Spinal cord (tissue), 10 donors: ENCODE measurements at places on chromosomes 6 and 20.

DNA sequence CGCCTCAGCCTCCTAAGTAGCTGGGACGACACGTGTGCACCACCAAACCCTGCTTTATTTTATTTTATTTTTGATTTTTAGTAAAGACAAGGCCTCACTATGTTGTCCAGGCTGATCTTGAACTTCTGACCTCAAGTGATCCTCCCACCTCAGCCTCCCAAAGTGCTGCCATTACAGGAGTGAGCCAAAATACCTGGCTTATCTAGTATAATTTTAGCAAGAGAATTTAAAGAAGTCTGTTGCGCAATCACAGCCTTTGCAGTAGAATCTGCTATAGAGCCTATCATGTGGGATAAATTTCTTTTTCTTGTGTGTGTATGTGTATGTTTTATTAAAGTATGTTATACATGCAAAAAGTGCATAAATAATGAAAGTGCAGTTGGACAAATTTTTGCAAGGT lies 92.1 kb upstream of the ANKEF1 start:
- DNase-seq, result no peak

- peak; percentile 51 for DNase-seq
These were observed 7.0 kb upstream of the RWDD1 start for GRCh38 chr6:116564311-116564710.

DNA sequence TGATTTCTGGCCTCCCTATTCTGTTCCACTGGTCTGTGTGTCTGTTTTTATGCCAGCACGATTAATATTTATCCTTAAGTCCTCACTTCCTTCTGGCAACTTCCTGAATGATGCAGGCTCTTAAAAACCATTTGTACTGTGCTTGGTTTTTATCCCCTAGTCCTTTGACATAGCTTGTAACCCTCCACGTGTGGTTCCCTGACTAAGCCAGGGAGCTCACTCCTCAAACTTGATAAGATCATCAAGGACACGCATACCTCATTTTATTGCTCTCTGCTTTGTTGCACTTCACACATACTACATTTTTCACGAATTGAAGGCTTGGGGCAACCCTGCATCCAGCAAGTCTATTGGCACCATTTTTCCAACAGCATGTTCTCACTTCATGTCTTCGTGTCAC lies 166.4 kb upstream of the UST start:
- DNase-seq, result no peak

GRCh38 chr20:49174183-49174582 lies 14.0 kb downstream of the STAU1 start:
- DNase-seq, result no peak

DNA sequence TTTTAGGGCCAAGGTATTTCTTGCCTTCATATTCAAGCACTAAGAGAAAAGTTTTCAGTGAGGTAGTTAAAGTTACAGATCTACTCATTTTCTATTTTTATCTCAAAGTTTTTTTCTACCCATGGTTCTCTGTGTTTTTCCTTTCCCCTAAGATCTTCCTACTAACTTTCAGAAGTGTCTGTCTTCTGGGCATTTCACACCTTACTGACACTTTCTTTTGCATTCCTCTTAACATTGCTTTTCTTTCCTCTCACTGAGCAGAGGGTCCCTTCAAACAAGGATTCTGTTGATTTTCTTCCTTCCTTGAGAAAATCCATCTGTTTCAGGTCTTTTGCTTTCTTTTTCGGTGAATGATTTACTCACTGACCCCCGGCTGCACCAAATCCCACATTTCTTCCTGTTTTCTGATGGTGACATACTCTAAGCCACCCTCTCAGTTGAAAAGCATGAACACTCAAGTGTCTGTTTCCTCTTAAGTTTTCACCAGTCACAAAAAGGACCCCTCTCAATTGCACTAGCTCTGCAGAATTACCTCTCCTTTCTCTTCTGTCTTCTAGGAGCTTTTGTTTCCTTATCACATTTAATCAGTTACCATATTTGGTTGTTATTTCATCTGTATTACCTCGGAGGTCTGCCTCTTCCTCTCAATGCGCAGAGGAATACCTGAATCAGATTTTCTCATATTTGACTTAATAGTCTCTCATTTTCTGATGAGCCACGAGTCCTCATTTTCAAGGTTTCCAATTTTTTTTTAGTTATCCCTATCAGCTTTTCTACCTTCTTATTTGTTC lies 73.5 kb upstream of the RNF217 start:
- no peak for DNase-seq

- DNase-seq, result no peak
These were observed 1.9 kb downstream of the GRM4 start for GRCh38 chr6:34143884-34144580.

GRCh38 chr6:7883381-7883780 lies 27.2 kb downstream of the TXNDC5 start:
- DNase-seq, result no peak

GRCh38 chr6:152124429-152125074 lies 317.1 kb downstream of the ESR1 start:
- no peak for DNase-seq

DNA sequence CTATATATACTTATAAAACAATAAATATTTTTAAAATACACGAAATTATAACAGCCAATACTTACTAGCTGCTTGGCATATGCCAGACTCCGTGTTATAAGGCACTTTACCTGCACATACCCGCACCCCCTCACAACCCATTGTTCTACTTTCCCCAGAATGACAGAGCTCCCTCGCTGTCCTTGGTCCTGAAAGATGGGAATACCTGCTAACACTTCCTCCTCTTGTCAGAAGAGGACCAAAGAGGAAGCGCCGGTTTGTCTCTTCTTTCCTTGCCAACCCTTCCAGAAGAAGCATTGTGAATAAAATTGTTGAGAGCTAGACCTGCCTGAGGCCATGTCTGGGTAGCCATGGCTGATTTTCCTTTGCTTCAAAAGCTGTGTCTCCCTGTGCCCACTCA lies 149.3 kb downstream of the PTPRT start:
- no peak for DNase-seq

DNA sequence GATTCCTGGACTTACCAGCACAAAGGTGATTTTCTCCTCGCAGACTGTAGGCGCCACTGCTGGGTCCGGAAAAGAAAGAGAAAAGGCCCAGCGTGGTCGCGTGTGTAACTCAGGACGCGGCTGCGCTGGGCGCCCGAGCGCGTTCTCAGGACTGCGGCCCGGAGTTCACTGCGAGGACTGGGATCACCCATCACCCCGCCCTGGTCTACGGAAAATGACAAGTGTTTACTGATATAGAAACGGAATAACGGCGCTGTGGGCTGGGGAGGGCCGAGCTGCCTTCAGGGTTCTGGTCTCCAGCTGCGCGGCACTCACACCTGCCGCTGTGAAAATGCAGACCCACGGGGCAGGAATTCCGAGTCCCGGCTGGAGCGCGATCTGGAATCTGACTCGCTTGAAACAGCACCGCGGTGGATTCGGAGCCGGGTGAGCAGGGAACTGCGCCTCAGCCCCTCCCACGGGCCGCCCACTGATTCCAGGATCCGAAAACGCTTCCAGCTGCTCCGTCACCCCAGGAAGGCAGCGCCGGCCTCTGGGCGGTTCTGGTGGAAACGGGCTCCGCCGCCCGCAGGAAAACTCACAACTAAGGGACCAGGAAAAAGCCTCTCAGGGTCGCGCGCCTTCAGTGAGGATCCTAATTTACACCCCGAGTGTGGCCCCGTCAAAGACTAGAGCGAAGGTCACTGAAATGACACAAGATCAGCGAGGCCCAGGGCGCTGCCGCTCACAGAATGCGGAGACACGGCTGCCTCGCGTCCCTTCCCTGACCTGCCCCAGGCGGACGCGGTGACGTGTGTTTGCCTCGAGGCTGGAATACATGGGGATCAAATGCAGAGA lies 34.5 kb downstream of the HLA-A start:
- DNase-seq, result peak; percentile 92

GRCh38 chr20:35947907-35948306 lies 6.4 kb downstream of the SCAND1 start:
- no peak for DNase-seq

DNA sequence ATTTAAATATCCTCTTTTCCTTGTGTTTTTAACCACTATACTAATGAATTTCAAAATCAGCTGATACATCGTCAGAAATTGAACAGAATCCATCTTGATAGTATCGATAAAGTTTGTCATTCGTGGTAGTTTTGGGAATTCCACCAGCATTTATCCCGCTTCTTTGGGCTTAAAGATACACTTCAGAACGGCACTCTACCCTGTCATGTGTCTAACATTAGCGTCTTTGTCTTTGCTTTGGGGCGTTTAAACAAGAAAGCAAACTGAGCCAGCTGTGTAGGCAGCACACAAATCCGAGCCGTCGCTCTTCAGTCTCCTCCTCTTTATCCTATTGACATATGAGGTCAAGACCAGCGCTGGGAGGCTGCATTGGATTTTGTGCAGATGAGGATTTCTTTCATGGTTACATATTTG lies 27.5 kb upstream of the NHSL1 start:
- DNase-seq, result peak; percentile 85

DNA sequence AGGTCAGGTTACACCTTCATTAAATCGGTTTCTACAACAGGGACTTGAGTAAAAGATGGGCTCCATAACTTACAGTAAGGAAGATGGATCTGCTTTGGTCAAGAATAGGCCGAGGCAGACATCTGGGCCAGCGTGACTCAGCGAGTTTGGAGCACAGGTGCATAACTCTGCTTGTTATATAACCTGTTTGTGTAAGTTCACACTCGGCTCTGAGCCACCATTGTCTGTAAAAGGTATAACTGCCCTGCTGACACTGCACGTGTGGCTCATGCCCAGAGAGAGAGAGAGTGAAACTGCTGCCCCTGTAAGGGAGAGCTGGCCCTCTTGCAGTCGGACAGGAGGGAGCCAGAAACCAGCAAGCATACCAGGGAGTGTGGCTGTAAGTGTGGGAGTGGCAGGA lies 737.9 kb upstream of the SLC35B3 start:
- no peak for DNase-seq

- DNase-seq, result peak; percentile 92
These were observed 4.1 kb upstream of the ZNF512B start for GRCh38 chr20:63973636-63974401.

DNA sequence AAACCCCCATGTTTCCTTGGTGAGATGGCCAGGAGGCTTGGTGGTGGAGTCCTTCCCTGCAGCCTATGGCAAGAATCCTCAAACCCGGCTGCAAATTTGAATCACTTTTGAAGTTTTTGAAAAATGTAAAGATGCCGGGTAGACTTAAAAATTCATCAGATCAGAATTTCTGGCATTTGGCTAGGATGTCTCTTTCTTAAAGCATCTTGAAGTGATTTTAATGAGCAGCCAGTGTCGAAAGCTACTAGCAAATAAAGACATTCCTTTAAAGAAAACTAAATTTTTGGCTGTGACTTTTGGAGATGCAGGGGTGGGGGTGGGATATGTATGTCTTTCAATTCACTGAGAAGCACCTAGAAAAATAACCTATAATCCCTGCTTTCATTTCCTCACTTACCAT lies 25.6 kb upstream of the NOX3 start:
- no peak for DNase-seq

DNA sequence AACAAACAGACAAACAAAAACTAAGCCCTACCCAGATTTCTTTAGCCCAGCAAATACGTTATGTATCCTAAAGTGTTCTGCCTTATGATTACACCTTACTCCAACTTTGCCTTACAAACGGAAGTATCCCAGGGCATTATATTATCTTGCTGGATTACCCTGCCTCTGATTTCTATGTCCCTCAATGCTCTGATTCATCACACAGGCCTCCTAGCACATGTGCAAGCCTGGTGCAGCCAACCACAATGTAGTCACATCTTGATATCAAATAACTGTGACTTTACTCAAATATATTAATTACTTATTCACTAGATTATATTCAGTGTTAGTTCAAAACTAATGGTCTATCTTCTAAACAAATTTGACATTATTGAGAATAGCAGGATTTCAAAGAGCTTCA lies 598.6 kb downstream of the TBC1D32 start:
- DNase-seq, result no peak

- DNase-seq, result no peak
These were observed 20.7 kb downstream of the EBF4 start for GRCh38 chr20:2713285-2713684.

GRCh38 chr6:96683819-96684528 lies 121.0 kb downstream of the FHL5 start:
- DNase-seq, result no peak

DNA sequence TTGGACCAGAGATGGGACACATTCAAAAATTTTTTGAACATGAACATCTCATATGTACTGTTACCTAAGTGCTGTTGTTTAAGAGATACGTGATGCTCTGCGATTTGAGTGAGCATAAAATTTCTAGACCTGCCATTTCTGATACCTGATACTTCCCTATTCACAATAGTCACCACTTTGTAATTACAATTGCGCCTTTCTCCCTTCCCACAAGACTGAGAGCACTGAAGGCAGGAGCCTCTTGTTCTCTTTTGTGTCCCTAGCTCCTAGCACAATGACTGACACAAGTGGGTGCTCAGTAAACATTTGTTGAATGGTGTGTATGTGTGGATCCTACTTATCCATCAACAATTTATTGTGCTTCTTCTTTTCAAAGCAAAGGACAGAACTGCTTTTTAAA lies 92.8 kb upstream of the TMEM30A start:
- no peak for DNase-seq

DNA sequence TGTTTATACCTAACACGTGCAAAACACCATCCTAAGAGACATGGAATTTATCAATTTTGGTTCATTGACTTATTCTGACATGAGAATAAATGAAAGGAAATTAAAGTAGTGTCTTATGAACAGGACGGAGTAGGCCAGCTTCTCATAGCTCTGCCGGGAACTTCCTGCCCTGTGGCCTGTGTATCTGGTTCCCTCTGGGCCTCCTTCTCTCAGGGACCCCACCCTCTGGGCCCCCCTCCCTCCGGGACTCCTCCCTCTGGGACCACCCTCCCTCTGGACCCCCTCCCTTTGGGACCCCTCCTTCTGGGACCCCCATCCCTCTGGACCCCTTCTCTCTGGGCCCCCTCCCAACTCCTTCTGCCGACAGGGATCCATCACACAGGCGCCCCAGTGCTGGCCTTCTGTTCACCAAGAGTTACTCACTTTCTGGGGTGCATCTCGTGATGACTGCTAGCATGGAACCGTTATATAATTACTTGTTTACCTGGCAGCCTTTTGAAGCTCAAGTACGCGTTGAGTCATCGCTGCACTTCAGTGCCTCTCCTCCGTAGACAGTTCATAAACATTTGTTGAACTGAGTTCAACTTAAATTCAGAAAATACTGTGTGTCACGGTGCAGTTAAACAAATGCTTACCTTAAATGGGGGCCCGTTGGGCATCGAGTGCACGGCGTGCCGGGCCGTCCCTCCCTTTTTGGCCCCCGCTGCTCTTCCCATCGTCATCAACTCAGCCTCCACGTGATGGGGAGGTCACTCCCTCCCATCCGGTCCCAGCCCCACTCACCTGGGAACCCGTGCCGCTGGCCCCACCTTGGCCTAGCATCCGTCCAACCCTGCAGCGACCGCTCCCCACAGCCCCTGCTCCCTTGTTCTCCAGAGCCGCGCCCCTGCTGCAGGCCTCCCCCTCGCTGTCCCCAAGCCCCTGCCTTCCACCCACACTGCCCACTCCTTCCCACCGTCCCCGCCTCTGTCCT lies 8.1 kb downstream of the CCR6 start:
- DNase-seq, result no peak

DNA sequence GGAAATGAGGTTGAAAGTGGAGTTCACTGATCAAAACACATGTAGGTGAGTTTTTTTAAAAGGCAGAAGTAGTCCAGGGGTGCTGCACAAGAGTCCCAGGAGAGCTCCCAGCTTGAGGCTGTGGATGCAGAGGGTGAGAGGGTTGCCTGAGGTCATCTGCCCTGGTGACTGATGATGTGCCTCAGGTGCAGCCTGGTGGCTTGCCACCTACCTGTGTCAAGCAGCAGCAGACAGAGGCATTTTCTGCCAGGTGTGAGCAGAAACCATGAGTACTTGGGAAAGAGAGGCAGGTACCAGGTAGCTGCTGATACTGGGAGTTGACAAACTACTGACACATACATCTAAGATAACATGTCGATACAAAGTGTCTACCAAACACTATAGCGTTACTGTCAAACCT lies 92.5 kb downstream of the SCP2D1 start:
- no peak for DNase-seq

- peak; percentile 30 for DNase-seq
These were observed 530 bp downstream of the GOPC start for GRCh38 chr6:117601811-117602150.
